ENCODE measurements at places on chromosomes 2 and 18.
A peak's percentile ranks its signal among the peaks of the same experiment; 100 is the strongest.

- no peaks in the 10 kb centered on the region for H3K4me1 ChIP-seq
- no peak for DNase-seq
- no peaks in the 10 kb centered on the region for H3K27me3 ChIP-seq
- H3K36me3 ChIP-seq, result no peaks in the 10 kb centered on the region
Measured at GRCh38 chr2:77387324-77387723, 134.9 kb downstream of the LRRTM4 start.

GRCh38 chr18:24000613-24001490, 13.7 kb upstream of the TTC39C start:
- H3K36me3 ChIP-seq, result no peaks in the 10 kb centered on the region
- no peak for DNase-seq
- H3K4me3 ChIP-seq, result no peak overlapping the region
- H3K27me3 ChIP-seq, result no peaks in the 10 kb centered on the region

- no peaks in the 10 kb centered on the region for H3K36me3 ChIP-seq
- no peaks in the 10 kb centered on the region for H3K4me1 ChIP-seq
- H3K27ac ChIP-seq, result no peak overlapping the region
- no peaks in the 10 kb centered on the region for H3K27me3 ChIP-seq
- H3K4me3 ChIP-seq, result no peak overlapping the region
- no peak for DNase-seq
Measured at GRCh38 chr2:31505111-31505510, 75.6 kb downstream of the SRD5A2 start.

DNA sequence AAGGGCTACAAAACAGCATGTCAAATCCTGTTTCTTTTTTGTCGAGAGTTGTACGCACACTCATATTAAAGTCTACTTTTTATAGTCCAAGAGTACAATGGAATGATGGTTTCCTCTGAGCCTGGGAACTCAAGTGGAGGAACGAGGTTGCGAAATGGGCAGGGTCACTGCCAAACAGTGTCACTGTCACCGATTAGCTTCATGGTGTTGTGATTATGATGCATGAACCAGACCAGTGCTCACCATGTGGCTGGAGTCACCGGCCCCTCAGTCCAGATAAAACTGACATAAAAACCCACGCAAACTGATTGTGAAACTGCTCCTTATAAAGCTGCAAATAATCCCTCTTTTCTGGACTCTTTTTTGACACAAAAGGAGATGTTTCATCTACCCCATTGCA, 122.0 kb downstream of the COPS8 start:
- H3K27ac ChIP-seq, result no peak overlapping the region
- H3K4me3 ChIP-seq, result no peak overlapping the region
- H3K36me3 ChIP-seq, result no peaks in the 10 kb centered on the region
- H3K4me1 ChIP-seq, result peaks cover 21% of the 10 kb centered on the region
- DNase-seq, result peak; percentile 85

DNA sequence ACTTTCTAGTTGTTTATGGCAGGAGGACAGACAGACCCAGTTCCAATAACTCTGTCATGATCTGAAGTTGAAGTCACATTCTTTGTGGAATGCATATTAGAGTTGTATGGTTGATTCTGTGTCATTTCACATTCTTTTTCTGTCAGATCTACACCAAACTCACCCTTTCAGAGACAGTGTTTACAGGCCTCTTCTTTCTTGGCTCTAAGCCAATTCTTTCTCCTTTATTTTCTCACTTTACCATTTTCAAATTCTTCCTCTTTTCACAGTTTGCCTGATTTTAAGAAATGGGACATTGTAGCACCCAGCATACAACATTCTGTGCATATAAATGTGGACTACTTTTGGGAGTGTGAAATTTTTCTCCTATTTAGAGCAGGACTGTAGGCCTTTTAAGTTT, 103.7 kb downstream of the CCDC85A start:
- no peak for DNase-seq
- H3K27ac ChIP-seq, result no peak overlapping the region
- peaks cover 7% of the 10 kb centered on the region for H3K4me1 ChIP-seq
- no peaks in the 10 kb centered on the region for H3K36me3 ChIP-seq

DNA sequence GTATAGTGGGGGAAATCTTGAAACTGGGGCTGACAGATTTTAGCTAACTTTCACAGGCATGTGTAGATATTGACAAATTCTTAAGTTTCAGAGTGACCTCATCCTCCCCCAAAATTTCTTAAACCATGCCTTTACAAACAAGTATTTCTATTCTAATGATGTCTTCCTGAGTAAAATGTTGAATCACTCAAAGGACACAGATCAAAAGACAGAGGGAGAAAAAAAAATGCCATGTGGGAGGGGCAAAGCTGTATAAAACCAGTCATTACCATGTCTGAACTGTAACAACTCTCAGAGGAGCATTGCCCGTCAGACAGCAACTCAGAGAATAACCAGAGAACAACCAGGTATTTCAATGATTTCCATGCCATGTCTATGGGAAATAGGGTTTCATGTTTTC, at the start of gene SERPINB2:
Gene SERPINB2, plus strand, starts transcription at position 282 of the 400 bp plus-strand sequence. CDS start 3,740 bp downstream, outside the sequence.
- H3K36me3 ChIP-seq, result no peaks in the 10 kb centered on the region
- no peak for DNase-seq
- no peak within 1 kb of the TSS for H3K27ac ChIP-seq

Data from thyroid gland (tissue), 4 donors.